ENCODE measurements at places on chromosomes 5 and 9.

GRCh38 chr9:115593587-115594091, 475.7 kb upstream of the TNC start:
- no peak for DNase-seq

- DNase-seq, result no peak
Measured at GRCh38 chr5:168793841-168794837, 215.0 kb upstream of the PANK3 start.

- DNase-seq, result no peak
Measured at GRCh38 chr5:119951330-119951934, 322.1 kb downstream of the FAM170A start.

GRCh38 chr5:14497311-14497710, 84.3 kb upstream of the OTULINL start:
- no peak for DNase-seq

DNA sequence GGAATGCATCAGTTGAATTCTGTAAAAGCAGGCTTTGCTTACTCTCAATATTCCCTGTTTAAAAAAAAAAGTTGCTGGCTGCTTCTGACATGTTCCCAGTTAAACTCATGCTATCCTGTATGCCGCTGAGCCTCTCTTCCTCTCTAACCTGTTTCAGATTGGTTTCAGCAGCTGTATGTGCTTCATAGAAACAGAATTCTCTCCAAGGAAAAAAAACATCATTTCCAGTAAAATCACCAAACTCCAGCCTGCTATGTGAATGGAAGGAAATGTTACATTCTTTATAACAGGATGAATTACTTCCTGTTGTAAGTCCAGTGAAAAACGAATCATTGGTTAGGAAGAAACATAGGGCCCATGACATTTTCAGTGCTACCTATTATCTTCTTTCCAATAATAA, 25.7 kb upstream of the KCNV2 start:
- DNase-seq, result no peak
